ENCODE measurements at places on chromosomes 5 and 9.

- DNase-seq: peak; percentile 44
Measured at GRCh38 chr5:963673-964531, 44.7 kb upstream of the NKD2 start.

- DNase-seq: peak; percentile 35
Measured at GRCh38 chr9:33719581-33720374, 75.6 kb upstream of the PRSS3 start.

GRCh38 chr5:26807231-26808199 is 230.9 kb downstream of the CDH9 start:
- no peak for DNase-seq

- no peak for DNase-seq
Measured at GRCh38 chr9:1154739-1155138, 104.6 kb downstream of the DMRT2 start.

DNA sequence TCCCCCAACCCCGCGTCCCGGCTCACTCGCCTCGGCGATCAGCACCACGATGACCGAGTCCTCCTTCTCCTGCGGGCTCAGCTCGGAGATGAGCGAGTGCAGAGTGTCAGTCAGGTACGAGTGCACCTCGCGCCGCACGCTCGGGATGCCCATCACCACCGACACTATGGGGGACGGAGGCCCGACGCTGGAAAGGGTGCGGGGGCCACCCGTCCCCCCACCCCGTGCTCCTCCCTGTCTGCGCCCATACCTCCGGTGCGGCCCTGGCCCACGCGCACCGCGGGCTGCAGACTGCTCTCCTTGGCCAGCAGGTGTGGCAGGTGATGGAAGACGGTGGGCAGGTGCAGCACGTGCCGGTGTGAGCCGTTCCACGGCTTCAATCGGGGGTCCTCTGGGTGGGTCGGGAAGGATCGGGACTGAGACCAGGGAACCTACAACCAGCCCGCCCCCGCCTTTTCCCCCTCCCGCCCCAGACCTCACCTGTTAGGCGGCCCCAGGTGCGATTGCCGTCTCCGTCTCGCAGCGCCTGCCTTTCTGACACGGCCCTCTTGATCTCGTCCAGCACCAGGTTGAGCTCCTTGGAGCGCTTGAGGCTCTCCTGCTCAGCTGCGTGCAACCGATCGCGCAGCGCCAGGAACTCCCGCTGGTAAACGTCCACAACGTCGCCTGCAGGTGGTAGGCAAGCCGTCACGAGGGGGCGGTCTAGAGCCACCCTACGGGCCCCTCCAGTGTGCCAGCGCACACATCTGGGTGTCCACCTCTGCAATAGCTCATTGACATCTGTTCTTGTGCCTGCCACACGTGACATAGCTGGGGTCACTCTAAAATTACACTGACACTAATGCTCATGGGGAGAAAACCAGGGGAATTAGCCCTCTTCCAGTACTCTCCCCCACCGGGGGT is 5.1 kb downstream of the MGAT4B start:
- DNase-seq: peak; percentile 87

- DNase-seq: no peak
Measured at GRCh38 chr9:72363236-72363635, 1.8 kb downstream of the ZFAND5 start.

DNA sequence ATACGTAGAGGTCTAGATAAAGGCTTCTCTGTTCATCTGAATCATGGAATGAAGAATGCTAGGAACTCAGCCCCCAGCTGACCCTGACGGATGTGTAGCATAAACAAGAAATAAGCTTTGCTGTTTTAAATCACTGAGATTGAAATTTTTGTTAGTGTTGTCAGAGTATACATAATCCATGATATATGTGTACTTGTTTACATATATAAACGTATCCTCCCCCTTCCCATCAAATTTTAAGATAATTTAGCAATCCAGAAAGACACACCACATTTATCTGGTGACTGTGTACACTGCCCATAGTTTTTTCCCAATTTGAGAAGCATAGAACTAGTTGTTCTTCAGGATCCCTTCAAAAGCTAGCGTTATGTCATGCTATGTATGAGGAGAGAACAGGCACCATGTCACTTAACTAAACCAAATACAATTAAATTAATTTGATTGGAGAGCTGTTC is 80.8 kb upstream of the OSMR start:
- DNase-seq: no peak

DNA sequence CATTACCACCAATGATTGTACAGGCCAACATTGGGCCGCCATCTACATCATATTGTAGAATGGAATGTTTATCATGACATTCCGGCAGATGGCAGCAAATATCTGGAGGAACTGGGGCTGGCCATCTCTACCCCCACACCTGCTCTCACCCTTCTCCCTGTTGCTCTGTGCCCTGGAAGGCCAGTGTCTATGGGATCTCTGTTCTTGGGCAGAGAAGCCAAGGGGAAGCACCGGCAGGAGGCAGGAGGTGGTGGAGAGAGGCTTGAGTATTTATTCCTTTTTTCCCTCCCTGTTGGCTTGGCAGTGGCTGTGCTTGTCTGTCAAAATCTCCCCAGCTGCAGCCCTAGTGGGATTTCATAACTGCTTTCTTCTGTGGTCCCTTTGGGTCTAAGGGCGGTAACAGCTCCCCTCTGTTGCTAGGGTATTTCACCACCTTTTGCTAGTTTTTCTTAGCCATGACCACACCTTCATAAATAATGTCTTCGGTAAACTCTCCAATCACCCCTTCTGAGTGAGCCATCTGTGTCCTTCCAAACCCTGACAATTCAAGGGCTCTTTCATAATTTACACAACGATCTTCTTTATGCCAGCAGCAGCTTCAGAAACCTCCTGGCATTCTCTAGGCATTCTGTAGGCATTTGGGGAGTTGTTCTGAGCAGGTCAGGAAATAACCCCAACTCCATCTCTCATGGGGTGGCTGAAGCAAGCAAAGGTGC is 225.8 kb downstream of the MELK start:
- no peak for DNase-seq

GRCh38 chr5:80607832-80608231 is 37.8 kb upstream of the ANKRD34B start:
- DNase-seq: no peak

- no peak for DNase-seq
Measured at GRCh38 chr9:21252721-21253547, 13.1 kb upstream of the IFNA14 start.

DNA sequence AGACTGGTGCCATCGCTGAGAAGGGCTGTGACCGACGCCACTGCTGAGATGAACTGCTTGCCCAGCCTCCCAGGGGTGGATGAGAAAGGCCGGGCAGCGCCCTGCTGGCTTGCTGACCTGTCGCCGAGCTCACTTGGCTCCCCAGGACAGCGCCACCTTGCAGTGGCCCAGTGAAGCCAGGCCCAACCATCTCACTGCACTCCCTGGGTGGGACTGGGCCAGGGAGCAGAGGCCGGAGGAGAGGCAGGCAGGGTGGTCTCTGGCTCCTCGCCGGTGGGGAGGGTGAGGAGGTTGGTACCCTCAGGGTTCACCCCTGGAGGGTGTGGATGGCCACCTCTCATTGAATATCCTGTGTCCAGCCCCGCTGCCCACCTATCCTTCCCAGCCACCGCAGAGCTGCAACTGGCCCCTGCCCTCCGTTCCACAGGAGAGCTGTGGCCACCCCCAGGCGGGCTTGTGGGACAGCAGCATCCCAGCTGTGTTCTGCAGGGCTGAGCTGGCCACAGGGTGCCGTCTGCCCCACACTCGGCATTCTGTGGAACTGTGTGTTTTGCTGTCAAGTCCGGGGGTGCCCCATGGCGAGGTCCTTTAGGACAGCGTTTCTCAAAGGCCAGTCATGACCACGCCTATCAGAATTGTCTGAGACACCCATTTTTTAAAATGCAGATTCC is 41.0 kb upstream of the FCN2 start:
- DNase-seq: peak; percentile 4

GRCh38 chr9:136965771-136966484 is 11.4 kb upstream of the PTGDS start:
- no peak for DNase-seq

- DNase-seq: no peak
Measured at GRCh38 chr9:120327322-120327721, 252.6 kb downstream of the CDK5RAP2 start.

DNA sequence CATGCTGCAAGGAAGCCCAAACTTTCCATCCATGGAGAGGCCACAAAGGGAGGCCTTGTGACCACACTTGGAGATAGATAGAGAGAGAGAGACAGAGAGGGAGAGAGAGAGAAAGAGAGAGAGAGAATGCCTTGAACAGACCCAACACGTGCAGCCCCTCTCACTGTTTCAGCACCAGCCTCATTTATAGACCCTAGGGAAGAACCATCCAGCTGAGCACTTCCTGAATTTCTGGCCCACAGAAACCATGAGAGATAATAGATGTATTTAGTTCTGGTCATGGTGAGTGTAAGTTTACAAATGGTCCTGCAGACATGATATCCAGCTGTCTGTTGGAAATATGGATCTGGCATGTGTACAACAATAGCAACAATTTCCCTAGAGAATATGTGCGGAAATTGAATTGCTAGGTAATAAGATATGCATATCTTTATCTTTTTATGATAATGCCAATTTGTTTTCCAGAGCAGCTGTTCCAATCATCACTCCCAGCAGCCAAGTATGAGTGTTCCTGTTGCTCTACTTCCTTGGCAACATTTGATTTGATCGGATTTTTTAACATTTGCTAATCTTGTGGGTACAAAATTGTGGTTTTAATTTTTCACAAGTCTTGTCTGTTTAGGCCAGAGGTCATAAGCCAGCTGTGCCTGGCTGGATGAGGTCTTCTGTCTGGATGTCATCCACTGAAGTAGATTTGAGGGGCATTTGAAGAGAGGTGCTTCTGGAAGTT is 217.3 kb upstream of the IL12B start:
- DNase-seq: no peak

DNA sequence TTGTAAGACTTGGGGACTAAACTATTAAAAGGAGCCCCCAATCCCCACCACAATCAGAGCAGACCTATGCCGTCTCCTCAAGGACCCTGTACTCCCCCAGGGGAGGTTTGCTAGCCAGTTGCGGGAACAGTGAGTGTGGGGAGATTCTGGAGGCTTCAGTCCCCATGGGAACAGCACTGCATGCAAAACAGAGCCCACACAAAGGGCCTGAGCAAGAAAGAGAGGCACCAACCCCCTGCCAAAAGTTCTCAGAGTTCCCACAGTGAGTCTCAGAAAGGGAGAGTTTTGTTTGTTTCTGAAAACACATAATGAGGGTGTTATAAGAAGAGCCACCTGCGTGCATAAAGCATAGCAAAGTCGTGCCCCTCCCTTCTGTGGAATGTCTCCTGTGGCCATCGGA is 56.6 kb downstream of the CFAP90 start:
- DNase-seq: no peak

DNA sequence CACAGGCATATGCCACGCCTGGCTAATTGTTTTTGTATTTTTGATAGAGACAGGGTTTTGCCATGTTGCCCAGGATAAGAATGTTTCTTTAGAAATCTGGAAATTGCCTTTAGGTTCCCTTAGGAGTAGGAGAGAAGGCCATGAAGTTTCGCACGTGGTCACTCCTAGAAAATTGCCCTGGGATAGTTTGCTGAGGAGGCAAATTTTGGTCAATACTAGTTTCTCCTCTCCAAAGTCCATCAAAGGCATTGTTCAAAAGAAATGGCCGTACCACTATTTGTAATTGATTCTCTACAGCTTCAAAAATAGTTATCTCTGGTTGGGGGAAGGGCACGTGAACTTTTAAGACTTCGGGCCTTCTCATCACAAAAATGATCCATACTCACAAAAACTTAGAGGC is 845 bp upstream of the SLC30A5 start:
- no peak for DNase-seq

DNA sequence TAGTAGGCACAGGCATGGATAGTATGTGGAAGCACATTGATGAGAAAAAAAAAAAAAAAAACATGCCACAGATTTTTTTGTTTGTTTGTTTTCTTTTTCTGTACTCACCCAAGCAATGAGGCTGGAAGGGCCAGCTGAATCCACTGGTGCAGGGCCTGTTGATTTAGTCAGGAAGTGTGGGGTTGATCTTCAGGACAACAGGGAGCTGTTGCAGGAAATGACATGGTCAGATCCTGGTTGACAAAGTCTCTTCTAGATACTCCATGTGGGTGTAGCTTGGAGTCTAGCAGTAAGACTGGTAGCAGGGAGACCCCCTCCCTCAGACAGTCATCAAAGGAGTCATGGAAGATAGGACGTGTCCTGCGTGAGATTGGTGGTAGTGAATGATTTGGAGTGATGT is 191.8 kb downstream of the PAPPA start:
- no peak for DNase-seq

GRCh38 chr5:135273212-135273611 is 125.8 kb downstream of the MACROH2A1 start:
- no peak for DNase-seq

DNA sequence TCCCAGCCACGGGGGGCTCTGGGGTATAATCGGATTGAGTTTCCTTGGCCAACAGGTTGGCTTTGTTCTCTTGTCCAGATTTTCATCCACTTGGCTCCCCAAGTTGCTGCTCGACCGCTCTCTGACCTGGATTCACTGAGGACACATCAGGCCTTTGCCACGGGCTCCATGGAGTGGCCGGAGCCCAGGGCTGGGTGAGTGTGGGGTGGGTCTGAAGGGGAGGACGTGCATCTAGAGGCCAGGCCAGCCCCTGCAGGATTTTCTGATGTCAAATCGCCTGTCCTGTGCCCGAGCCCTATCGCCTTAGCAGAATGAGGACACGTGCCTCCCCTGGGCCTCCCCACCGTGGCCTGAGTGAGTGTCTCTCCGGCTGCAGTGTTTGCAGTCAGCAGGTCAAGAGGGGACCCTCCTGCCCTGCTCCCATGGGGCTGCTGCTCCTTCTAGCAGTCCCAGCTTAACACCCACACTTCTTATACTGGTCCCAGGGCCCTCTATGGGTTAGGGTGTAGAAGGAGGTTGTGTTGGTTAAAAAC is 89.1 kb upstream of the BOD1 start:
- DNase-seq: no peak

GRCh38 chr9:94687451-94687850 is 39.0 kb upstream of the AOPEP start:
- no peak for DNase-seq

DNA sequence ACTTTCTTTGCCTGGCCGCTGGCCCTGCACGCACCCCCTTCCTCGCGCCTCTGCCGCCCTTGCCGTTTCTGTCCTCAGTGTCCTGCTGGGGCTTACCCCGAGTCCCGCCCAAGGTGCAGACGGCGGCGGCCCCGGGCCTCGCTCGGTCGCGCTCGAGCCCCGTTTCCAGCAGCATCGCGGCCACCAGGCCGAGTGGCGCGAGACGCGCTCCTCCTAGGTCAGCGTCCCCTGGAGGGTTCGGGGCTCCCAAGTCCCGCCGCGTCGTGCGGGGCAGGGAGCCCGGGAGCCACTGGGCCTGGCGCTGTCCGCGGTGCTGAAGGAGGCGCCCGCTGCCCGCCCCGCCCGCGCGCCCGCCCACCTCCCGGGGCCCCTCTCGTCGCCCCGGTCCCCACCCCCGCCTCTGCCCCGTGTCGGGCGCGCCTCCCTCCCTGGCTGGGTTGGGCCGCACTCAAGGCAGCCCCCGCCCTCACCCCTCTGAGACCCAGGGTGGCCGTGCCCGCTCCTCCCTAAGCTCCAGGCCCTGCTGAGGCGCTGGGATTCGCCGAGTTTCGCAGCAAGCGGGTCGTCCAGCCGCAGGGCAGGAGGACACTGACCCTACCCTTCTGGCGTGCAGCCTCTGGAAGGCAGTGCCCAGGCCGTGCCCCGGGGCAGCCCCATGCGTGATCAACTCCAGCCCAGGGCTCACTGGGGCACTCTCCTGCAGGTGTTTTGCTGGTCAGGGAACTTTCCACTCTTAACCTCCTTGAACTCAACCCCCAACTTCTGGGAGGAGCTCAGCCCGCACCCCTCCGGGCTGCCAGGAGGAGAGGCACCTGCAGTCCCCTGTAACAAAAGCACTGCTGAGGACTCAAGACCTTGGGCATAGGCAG is at the start of gene LHX3:
LHX3 (minus strand) TSS at position 291 of the 869 bp plus-strand sequence; CDS start at position 175, 116 bp downstream.
- DNase-seq: no peak
